NCI-H1048 (cell line): ENCODE measurements at places on chromosomes 4 and X.

DNA sequence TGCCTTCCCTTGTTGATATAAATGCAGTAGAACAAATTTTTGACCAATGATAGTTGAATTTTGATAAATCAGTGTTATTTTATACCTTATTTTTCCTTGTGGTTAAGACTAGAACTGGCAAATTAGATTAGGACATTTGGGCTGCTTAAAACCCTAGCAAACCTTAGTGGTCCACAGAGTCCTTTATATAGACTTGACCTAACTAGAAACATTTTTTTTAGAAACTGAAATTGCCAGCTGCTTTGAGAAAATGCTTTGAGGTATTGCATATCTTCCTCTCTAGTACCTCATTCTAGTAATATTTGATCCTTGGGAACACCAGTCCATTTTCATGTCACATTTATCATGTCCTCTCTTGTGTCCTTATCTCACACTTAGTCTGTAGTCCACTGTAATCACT, 580.3 kb downstream of the FSTL5 start:
- no peak for DNase-seq

GRCh38 chr4:114019276-114019968, 40.0 kb upstream of the ARSJ start:
- DNase-seq = no peak

DNA sequence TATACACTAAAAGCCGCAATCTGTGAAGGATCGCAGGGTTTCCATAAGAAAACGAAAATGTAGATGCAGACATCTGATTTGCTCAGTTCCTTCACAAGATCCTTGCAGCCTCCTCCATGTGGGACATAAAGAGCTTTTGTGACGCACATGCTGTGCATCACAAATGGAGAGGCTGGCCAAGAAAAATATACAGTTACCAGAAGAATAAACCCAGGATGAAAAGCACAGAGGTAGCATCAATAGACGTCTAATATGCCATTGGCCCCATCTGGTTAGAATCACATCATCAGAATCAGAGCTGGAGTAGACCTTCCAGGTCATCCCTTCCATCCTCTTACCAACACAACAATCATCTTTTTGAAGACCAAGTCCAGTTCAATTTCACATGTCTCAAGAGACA, 517.4 kb downstream of the RAB28 start:
- DNase-seq = no peak

DNA sequence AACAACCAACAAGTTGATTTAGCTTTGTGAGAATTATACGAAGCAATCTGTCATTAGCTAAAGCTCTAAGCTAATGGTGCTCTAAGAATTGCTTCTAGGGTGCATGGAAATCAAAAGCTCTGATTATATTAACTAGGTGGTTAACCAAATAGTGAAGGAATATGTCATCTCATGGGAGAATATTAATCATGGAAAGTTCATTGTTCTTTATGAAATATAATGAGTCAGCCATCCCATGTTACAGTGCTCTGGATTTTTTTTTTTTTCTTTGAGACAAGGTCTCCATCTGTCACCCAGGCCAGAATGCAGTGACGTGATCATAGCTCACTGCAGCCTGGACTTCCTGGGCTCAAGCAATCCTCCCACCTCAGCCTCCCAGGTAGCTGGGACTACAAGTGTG, 10.5 kb downstream of the DCAF8L2 start:
- DNase-seq = no peak

- DNase-seq = no peak
These were observed 1.8 kb downstream of the KLF3 start for GRCh38 chr4:38665551-38666411.

- DNase-seq = no peak
These were observed 43.6 kb upstream of the TLR3 start for GRCh38 chr4:186025408-186025690.

- no peak for DNase-seq
These were observed 115.7 kb upstream of the PJA1 start for GRCh38 chrX:69280933-69281332.

GRCh38 chrX:27571164-27571563, 19.0 kb upstream of the DCAF8L2 start:
- DNase-seq = no peak

- DNase-seq = peak; percentile 14
These were observed 13.7 kb downstream of the RASSF6 start for GRCh38 chr4:73606465-73606974.

DNA sequence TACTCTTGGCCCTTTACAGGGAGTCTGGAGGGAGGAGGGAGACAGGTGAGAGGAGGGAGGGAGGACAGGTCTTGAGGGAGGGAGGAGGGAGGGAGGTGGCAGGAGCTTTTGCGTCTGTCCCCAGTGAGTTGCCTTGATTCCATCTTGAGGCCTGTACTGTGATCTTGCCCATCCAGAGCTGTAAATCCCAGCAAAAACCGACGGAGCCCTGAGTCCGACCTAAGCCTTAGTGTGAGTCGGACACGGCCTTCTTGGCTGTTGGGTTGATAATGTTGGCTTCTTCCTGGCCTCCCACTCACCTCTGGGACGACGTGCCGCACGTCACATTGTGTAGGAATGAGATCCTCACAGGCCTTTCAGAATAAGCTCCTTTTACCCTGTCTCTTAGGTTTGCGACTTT, 72.5 kb downstream of the RGS12 start:
- DNase-seq = no peak

GRCh38 chr4:28788929-28789490, 1928.4 kb downstream of the STIM2 start:
- no peak for DNase-seq

DNA sequence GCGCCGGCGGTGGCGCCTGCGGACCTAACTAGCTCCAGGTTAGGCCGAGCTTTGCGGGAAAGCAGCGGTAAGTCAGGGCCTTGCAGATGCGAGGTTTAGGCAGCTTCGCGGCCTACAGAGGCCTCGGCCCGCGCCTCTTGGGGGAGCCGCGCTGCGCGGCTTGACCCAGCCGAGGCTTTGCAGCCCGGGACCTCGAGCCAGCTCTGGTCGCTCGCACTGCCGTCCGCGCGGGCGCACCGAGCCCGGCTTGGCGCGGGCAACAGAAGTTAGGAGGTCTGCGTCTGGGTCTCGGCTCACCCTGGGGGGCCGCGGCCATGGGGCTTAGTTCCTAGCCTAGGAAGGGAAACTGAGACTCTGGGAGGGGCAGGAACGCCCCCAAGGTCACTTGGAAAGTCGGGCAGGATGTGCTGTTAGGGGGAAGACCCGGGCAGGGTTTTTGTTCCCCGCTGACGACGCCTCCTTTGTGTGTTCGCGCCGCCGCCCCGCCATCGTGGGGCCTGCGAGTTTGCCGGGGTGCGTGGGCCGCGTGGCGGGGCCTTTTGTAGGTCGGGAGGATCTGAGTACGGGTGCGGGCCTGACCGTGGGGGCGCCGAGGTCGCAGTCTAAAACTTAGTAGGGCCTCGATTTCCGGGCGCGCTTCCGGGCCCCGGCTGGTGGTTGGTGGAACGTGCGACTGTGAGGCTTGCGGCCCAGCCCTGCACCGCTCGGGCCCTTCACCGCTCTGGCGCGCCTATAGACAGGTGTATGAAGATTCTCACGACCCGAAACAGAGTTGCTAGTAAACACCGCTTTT, 482 bp downstream of the RNF4 start:
- no peak for DNase-seq

- DNase-seq = no peak
These were observed 123.1 kb downstream of the AFF1 start for GRCh38 chr4:87057835-87058355.

DNA sequence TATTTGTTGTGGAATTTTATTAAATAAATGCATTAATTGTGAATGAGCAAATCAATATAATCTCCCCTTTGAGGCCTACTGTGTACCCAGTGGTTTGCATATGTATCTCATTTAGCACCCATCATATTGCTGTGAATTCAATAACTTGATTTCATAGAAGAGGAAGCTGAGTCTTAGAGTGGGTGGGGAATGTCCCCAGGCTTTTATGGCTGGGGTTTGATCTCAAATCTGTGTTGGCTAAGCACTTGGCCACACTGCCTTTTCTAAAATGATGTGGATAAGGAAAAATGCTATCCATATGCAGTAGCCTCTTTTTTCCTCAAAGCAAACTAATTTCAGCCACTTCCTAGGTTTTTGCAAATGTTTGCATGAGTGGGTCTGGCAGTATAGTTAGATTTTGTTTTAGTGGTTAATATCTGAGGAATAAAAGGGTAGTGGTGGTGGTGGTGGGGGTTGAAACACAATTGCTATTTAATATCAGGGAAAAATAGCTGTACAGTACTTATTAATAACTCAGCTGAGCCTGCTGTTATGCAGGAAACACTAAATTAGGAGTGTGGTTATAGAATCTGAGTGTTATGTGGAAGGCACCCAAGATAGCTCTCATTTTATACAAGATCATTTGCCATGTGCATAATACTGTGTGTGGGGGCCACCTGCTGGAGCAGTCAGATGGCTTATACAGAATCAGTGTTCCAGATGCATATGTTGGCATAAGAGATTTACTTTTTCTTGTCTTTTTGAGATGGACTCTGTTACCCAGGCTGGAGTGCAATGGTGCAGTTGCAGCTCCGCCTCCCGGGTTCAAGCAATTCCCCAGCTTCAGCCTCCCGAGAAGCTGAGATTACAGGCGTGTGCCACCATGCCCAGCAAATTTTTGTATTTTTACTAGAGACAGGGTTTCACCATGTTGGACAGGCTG, 108.0 kb downstream of the TMEM131L start:
- no peak for DNase-seq

GRCh38 chrX:9356846-9357245, 108.0 kb upstream of the TBL1X start:
- no peak for DNase-seq

DNA sequence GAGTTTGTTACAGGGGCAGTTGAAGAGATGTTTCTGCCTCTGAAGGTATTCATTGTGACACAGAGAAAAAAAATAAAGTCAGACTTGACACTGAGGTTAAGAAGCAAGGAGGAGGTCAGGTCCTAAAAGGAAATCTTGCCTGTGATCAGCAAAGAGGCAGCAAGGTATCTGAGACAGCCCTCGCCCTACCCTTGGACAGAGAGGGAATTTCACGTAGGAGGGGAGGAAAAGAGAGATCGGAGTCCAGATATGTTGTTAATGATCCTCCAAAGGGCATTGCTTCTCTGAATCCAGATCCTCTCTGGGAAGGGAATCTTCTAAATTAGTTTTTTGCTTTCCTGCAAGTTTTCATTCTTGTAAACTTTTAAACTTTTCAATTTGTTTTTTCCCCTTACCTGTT, 15.3 kb upstream of the PRR27 start:
- DNase-seq = no peak

- no peak for DNase-seq
These were observed 312.8 kb downstream of the TENM3 start for GRCh38 chr4:182555997-182556418.
